NCI-H774 (cell line): ENCODE measurements at places on chromosomes 3 and 15.

DNA sequence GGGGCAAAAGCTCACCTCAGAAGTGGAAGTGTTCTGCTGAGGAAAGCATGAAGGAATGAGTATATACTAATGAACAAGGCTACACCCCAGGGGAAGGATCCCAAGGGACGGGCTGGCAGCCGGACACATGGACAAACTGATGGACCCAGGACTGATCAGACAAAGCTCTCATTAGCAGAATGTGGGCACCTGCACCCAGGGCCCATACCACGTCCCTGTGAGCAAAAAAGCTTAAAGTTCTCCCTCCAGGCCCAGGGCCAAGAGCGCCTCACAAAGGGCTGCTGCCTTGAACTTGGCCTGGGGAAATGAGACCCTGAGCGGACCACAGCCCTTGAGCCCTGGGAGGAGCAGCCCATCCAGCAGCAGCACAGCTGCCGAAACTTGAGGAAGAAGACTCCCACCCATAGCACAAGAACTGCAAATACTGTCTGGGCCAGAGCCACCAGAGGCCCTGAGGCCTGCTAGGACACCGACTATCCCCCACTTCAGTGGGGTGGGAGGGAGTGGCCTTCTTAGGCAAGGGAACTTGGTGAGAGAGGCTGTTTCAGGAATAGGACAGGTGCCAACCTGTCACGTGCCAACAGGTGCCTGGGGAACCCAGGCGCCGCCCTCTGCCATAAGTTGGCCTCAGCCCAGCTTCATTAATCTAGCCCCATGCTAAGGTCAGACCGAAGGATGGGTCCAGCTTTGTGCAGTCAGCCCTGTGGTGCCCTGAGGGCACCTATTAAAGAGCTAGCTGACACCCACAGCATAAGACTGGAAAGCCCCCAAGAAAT, 2.3 kb upstream of the GMPPB start:
- DNase-seq: no peak

DNA sequence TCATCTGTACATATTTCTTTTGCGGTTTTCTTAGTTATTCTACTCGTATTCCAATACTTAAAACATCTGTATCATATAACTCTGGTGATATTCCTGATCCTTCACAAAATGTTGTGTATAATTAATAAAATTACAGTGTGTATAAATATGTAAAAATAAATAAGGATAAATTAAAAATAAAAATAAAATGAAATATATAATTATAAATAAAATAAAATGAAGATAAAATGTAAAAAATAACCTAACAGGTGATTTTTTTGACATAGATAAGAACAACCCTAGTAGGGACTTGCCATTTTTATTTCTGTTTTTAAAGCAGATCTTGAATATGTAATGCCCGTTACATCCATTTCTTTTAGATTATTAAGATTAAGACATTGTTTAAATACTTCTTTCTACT, 25.6 kb downstream of the IL1RAP start:
- no peak for DNase-seq

- no peak for DNase-seq
These were observed 12.3 kb downstream of the ISLR start for GRCh38 chr15:74185710-74186348.

GRCh38 chr15:101476756-101477155, 12.8 kb downstream of the PCSK6 start:
- DNase-seq: no peak

DNA sequence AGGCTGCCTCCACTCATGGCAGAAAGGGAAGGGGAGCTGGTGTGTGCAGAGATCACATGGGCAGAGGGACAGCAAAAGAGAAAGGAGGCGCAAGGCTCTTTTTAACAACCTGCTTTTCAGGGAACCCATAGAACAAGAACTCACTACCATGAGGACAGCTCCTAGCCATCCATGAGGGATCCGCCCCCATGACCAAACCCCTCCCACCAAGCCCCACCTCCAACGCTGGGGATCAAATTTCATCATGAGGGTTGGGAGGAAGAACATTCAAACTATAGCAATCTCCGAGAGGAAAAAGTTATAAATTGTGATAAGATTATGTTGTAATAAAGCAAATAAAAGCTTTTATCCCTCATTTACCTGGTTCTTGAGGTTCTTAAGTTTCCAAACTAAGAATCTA, 84.7 kb upstream of the LMCD1 start:
- DNase-seq: no peak

DNA sequence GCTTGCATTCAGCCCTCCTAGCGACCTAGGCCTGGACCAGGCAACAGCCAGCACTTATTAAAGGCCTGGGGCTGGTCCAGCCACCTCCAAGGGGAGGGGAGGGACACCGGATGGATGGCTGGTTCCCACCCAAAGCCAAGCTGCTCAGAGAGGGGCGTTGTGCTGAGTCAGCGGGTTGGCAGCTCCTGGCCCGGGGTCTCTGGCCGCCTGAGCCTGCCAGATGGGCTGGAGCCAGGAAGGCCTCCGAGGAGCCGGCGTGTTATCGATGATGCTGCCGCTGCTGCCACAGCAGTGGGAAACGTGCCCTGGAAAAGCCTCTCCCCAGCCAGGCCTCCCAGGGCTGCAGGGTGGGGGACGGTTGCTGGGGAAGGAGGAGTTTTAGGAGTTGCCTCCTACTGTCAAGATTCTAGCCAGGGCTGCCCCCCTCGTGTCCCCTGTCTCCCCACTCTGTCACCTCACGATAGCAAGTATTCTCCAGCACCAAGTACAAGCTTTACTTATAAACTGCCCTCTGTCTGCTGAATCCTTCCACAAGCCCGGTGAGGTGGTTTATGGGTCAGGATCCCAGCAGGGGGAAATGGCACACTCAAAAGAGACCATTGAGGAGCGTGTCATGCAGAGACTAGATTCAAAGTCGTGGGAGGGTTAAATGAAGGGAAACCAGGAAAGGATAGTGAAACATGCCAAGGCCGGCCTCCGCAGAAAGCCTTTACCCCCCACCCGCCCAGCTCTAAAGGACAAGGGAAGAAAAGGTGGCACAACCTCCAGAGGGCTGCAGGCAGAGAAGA, 43.2 kb upstream of the TSEN2 start:
- DNase-seq: no peak

DNA sequence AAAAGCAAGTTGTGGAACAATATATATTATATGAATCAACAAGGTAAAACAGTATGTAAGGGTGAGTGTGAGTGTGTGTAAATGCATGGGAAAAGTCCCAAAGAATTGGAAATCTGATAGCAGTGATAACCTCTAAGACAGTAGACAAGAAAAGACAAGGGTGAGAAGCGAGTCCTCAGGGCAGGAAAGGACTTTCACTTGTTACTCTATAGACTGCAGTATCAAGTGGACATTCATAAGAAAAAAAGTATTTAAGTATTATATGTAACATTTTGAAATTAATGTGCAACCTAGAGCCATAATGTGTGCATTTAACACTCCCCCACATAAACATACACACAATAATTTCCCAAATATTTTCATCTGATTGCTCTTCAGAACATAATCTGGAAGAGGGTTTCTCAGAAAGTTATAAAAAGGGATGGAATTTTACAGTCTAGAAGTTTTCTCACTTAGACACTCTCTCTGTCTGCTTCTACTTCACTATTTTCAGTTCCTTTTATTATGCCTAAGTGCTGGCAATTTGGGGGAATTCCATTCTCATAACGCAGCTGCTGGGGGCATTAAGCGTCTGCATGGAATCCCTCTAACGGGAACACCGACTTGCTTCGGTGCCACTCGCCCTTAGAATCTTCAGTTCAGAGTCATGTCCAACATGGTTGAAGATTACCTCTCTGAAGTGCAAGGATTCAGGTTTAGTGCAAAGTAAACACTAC, 50.0 kb upstream of the CDIN1 start:
- no peak for DNase-seq

GRCh38 chr3:109195815-109196214, 59.3 kb downstream of the C3orf85 start:
- no peak for DNase-seq

DNA sequence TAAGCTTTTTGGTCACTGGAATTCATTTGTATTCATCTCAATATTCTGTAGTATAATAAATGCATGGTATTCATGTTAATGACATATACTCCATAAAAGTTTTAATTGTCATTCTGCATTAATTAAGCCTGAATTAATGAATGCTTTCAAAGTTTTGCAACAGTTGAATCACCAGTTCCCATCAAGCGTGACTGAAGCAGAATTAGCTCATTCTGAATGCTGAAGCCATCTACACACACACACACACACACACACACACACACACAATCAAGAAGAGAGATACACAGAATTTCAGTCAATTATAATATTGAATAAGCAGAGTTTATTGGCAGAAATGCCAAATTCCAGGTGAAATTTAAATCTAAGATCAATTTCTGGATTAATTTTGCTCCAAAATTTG, 252.1 kb upstream of the KCNMB2 start:
- DNase-seq: no peak

- no peak for DNase-seq
These were observed 128.2 kb downstream of the LRRK1 start for GRCh38 chr15:101047301-101047781.

DNA sequence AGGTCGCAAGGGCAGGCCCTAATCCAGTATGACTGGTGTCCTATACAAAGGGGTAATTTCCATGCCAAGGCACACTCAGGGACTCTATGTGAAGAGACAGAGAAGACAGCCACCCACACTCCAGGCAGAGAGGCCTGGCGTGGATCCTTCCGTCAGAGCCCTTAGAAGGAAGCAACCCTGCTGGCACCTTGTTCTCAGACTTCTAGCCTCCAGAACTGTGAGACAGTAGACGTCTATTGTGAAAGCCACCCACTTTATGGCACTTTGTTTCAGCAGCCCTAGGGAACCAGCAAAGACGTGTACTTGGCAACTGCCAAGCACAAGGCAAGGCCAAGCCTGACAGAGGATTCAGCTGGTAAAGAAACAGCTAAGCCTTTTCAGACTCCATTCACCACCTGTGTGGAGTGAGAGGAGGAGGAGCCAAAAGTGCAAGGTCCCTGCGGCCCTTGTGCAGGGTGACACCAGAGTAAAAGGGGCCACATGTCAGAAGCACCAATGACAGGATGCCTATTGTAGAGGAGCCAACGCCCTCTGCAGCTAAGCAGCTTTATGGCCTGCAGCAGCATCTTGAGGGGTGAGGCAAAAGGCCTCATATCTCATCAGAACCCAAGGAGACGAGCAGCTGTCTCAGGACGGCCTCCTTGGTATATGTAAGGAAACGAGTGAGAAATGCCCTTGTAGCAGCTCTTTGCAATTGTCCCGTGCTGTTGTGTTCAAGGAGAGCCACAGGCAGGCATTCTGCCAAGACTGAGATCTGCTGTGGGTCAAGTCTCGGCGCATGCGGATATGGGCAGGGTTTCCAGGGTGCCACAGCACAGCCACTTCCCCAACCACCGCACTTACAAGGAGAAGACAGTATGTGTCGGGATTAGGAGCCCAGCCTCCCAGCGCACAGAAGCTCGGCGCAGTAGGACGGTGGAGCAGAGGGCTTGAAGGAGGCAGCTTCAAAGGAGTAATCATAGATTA, 121.5 kb upstream of the LIPC start:
- DNase-seq: no peak

- DNase-seq: no peak
These were observed 36.6 kb downstream of the ATP6V1A start for GRCh38 chr3:113783463-113783862.

DNA sequence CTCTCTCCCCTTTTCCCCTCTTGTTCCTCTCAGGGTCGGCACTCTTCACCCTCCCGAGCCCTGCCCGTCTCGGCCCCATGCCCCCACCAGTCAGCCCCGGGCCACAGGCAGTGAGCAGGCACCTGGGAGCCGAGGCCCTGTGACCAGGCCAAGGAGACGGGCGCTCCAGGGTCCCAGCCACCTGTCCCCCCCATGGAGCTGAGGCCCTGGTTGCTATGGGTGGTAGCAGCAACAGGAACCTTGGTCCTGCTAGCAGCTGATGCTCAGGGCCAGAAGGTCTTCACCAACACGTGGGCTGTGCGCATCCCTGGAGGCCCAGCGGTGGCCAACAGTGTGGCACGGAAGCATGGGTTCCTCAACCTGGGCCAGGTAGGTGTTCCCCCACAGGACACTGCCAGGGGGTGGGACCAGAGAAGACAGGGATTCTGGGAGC, 7.2 kb downstream of the FURIN start:
- DNase-seq: no peak

- DNase-seq: no peak
These were observed 31.9 kb downstream of the CEP63 start for GRCh38 chr3:134517791-134518190.

GRCh38 chr3:61425356-61425755, 136.0 kb upstream of the PTPRG start:
- DNase-seq: no peak

DNA sequence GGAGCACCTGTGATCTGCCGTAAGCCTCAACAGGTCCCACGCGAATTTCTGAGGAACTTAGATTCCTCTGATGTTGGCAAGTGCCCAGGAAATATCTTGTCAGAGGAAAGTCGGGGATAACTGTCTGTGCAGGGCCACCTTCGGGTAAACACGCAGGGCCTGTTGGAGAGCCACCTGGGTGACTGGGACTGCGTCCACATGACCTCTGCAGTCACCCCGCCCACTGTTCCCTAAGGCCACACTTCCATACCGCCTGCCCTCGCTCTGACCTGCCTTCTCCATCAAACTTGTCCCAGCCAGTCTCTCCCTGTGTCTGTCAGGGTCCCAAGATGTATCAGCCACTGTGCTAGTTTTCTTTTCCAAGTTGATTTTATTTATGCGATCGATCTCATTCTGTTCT, 28.7 kb downstream of the BFSP2 start:
- DNase-seq: no peak

DNA sequence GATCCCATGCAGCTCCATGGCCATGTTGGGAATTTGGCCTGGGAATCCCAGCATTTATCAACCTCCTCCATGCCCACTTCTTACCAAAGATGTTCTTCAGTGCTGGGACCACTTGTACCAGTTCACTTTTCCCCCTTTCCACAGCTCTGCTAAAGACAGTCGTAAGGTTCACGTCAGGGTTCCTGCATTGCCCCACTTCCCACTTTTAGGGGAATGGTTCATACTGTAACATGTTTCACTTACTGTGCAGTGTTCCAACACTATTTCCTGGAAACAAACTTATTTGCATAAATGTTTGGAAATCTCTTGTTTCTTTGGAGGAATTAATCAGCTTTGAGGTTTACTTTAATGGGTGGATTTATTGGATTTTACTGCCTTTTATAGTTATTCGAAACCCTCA, 17.0 kb downstream of the APH1B start:
- DNase-seq: no peak

- no peak for DNase-seq
These were observed 15.3 kb downstream of the OR4F15 start for GRCh38 chr15:101827257-101827656.

- no peak for DNase-seq
These were observed 30.5 kb downstream of the RTP1 start for GRCh38 chr3:187227658-187228258.
